Mesenchymal stem cell (in vitro differentiated cells and primary cell): ENCODE measurements at places on chromosomes 1 and 21.

- no peak for DNase-seq
Measured at GRCh38 chr1:111851552-111851951, 95.9 kb downstream of the DDX20 start.

- DNase-seq = peak; percentile 68
Measured at GRCh38 chr1:215243345-215244054, 161.0 kb downstream of the KCNK2 start.

- DNase-seq = peak; percentile 14
Measured at GRCh38 chr1:116934586-116935207, 25.0 kb downstream of the PTGFRN start.

DNA sequence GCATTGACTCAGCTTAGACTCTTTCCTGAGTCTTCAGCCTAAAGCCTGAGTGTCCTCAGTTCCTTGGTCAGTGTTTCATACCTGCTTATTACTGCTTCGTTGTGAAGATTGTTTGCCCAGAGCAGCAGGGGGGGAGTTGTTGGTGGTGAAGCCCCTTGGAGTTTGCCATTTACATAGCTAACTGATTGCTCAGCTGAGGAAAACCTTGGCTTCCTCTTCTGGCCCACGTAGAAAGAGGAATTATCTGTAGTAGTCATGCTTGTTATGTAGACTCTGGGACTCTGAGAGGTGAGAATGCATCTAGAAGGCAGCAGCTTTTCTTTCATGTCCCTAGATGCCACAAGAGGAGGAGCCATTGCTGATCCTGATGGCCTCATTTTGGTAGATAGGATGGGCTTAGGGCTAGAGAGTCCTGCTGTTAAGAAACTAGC lies 125.9 kb downstream of the MAST2 start:
- peak; percentile 79 for DNase-seq

DNA sequence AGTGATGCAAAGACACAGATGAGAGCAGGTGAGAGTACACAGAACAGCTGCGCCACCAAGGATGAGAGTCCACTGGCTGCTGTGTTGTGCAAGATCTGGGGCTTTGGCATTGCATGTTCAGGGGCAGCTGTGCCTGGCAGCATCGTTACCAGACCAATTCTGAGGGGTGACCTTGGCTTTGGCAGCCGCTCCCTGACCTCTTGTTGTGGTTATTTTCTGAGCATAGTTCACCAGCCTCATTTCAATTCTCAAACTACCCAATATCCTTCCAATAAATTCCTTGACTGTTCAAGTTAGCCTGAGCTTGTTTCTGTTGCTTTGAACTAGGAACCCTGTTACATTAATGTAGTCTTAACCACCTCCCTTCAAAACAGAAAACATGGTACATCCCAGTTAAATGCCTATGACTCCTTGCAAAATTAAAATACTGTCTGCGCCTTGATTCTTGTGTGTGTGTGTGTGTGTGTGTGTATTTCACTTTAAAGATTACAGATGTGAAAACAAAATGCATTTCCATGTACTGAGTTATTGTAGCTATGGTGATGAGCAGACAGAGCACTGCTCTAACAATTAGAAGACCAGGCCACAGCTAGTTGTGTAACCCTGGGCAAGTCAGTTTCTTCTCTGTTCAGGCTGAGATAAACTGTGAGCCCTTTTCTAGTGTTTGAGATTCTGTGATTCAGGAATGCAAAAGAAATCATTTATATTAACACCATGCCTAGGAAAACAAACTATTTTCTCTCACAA lies 106.3 kb upstream of the GUCA2B start:
- peak; percentile 6 for DNase-seq

GRCh38 chr21:42379426-42380215 lies 13.3 kb upstream of the TFF1 start:
- DNase-seq = no peak

DNA sequence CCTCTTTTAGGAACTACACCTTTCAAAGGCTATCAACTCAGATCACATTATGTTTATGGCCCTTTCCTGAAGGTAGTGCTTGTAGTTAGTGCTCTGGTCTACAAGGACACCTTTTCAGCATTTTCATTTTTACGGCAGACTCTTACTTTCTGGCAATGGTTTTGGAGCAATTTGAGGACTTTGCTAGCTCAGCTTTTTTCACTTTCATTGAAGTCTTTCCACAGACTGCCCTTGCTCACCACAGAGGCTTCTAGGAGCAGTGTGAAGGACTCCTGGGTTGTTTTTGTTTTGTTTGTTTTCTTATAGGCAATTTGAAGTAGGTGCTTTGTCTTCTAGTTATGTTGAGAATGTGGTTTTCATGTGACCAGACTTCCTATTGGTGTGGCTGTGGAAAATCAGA lies 43.1 kb downstream of the CD55 start:
- DNase-seq = no peak

- DNase-seq = no peak
Measured at GRCh38 chr1:20099533-20099932, 19.8 kb downstream of the PLA2G2D start.

DNA sequence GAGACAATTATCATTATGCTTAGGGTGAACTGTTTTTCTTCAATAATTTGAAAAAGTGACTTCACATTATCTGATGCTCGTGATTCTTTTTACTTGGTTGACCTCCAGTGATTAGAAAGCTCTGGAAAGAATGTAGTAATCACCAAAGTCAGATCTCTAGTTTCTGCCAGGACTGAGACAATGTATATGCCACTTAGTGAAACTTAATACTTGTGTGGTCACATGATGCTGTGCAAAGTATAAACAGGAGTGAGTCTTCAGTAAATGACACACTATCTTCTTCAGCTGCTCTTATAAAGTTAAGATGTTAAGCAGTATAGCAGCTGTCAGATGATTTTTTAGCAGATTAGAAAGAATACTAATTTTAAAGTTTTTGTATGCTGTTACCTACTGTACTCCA lies 17.2 kb downstream of the VCAM1 start:
- peak; percentile 77 for DNase-seq

GRCh38 chr1:227314014-227314848 lies 4.1 kb downstream of the CDC42BPA start:
- no peak for DNase-seq

GRCh38 chr1:162081316-162081715 lies 11.8 kb downstream of the NOS1AP start:
- DNase-seq = no peak

DNA sequence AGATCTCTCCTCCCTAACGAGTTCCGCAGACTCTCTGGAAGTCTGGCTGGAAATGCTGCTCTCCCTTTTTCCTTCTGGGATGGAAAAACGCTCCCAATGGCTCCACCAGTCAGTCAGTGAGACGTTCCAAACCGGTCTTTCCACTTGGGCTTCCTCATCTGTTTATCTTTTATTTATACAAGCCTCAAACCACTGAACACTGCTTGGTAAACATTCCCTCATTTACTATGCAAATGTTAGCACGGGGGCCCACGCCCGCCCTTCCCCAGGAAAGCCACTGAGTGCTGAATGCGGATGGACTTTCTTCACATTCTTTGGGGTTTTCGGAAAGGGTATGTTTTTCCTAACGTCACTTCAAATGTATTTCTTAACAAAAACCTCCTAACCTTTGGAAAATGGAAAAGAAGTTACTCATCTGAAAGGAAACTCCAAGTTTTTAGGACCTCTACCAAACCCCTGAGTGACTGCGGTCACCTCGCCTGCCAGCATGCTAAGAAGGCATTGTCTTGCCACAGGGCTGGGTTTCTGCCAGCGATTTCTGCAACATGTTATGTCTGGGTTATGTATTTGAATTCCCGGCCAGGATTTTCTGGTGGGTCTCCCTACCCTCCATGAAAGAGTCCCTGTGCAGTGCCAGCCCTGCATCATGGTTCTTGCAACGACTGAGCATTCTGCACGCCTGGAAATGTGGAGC lies 14.0 kb upstream of the UMODL1 start:
- DNase-seq = peak; percentile 98

DNA sequence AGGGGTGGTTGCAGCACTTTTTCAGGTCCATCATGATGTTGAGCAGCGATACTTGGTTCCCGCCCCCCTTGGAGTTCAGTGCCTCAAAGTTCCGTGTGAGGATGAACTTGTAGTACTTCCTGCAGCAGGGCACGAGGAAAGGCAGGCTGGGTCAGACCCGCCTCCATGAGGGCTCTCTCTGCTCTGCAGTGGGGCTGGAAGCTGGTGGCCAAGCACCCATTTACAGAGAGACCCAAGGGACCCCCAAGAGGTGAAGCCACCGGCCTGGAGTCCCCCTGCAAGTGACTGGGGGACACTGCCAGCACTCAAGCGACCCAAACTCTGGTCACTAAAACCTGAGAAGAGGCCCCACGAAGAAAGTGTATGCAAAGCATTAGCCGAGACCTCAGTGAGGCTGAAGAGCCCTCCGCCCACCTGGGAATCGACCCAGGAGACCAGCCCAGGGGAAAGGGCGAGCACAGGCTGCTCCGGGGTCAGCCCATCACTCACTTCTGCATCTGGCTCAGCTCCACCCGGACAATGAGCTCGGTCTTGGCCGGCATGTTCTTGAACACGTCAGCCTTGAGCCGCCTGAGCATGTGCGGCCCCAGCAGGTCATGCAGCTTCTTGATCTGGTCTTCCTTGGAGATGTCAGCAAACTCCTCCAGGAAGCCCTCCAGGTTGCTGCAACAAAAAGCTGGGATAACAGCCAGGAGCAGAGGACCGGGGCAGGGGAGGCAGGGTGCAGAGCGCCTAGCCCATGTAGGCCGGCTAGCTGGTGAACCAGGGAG lies 45.2 kb downstream of the CHD5 start:
- DNase-seq = no peak

DNA sequence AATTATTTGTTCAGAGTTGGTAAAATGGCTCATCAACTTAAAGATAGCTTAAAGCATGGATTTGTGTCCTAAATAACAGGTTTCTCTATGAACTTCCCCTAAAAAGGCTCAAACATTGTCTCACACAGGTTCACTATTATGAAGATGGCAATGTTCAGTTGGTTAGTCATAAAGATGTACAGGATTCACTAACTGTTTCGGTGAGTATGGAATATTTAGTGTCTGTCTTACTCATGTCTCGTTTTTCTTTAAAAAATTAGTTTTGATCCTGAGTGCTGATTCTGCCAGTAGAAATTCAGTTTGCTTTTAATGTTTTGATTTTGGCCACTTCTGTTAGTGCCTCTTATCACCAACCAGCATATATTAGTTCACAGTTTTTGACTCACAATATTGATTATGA lies 7.5 kb upstream of the MOV10 start:
- no peak for DNase-seq

- no peak for DNase-seq
Measured at GRCh38 chr1:3129133-3129490, 60.1 kb downstream of the PRDM16 start.

DNA sequence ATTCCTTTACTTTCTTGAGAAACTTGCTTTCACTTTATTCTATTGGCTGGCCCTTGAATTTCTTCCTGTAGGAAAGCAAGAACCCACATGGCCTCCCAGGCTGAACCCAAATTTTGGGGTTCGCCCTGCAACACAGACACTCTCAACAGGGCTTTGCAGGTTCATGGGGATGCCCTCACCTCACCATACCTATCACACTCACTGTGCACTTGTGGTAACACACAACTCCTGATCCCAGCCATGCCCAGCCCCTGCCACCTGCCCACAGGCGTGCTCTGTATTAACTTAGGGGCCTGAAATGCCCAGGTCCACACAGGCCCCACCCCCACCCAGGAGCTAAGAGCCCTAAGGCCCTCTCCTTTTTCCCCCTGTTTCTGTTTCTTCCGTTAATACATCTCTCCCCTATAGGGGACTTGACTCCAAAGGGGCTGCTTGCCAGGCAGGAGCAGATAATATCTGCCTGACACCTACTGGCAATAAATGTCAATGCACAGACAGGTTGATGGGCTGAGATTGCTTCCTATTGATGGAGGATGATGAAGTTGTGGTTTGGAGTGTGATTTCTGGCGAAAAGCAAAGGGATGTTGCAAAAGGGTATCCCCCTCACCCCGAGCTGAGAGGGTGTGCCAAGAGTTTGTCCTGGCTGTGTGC lies 171.5 kb downstream of the AJAP1 start:
- DNase-seq = no peak

GRCh38 chr1:90402893-90403849 lies 313.9 kb downstream of the BARHL2 start:
- DNase-seq = peak; percentile 88

DNA sequence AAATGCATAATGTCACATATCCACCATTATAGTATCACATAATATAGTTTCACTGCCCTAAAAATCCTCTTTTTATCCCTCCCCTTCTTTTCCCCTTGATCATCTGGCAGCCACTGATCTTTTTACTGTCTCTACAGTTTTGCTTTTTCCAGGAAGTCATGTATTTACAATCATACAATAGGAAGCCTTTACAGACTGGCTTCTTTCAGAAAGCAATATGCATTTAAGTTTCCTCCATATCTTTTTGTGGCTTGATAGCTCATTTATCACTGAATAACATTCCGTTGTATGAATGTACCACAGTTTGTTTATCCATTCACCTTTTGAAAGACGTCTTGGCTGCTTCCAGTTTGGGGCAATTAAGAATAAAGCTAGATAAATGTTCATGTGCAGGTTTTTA lies 14.3 kb upstream of the WDTC1 start:
- no peak for DNase-seq

DNA sequence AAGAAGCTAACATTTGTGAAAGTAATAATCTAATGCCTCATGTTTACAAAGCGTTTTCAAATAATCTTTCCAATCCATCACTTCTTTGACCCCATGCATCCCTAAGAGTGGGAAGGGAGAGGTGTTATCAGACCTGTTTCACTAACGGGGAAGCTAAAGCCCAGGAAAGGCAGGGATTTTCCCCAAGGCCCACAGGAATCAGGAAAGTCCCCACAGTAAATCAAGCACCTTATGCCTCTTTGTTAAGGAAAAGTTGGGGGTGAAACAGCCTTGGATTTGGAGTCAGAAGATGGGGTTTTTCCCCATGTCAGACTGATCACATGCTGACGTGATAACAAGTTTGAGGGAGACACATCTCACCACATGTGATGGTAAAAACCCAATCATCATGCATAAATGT lies 20.0 kb upstream of the ANGPTL7 start:
- DNase-seq = no peak

DNA sequence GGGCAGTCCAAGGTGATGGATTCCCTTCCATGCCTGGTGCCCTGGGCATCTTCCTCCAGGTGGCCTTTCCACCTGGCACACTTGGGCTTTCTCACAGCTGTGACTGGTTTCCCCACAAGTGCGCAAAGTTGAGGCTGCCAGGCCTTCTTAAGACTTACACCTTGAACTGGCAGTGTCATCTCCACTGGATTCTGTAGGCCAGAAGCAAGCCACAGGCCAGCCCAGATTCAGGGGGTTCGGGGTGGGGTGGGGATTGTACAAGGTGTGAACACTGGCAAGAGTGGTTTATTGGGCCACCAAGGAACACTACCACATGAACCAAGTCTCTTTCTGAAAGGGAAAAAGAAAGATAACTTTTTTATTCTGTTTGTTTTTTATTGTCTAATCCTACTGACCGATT lies 27.2 kb downstream of the DYRK1A start:
- no peak for DNase-seq

DNA sequence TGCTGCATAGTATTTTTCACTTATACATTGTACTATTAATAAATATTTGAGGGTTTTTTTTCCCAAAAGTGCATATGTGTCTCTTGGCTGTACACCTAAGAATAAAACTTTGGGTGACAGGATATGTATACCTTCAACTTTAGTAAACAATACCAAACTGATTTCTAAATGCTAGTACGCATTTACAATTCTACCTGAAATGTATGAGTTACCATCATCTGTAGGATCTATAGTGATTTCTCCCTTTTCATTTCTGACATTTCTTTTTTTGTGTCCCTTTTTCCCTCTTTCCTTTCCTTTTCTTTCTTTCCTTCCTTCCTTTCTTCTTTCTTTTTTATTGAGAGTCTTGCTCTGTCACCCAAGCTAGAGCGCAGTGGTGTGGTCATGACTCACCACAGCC lies 16.7 kb upstream of the BMP8B start:
- DNase-seq = no peak
